ENCODE measurements at places on chromosomes 12 and 14.

DNA sequence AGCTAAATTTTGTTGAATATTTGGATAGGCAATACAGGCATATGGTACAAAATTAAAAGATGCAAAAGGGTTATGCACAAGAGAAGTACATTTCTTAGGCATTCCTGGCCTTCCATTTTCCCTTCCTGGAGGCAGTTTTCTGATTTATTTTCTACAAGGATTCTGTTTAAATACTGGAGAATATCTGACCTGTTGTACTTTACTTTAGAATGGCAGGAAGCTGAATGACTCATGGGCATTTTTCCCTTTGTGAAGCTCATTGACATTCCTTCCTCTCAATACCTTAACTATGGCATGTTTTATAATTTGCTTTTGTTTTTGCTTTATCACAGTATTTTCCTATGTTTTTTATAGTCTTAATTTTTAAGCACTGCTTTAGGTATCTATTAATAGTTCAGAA is 62.7 kb downstream of the RCOR1 start:
- no peak for DNase-seq

DNA sequence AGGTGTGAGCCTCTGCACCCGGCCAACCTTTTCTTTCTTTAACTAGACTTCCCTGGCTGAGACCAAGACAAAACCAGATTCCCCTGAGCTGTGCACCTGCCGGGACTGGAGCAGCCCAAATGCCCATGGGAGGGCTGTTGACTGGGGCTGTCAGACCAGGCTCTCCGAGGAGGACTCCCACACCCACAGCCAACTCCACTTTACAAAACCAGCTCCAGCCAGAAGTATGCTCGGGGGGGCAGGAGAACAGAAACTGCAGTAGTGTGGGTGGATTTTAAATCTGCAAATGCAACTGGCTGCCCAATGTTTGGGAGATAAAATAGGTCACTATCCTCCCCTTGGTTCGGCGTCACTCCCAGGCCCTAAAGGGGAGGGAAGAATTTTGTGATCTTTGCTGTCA is 78.5 kb downstream of the VCPKMT start:
- no peak for DNase-seq

GRCh38 chr12:91332302-91332701 is 149.7 kb upstream of the DCN start:
- no peak for DNase-seq

DNA sequence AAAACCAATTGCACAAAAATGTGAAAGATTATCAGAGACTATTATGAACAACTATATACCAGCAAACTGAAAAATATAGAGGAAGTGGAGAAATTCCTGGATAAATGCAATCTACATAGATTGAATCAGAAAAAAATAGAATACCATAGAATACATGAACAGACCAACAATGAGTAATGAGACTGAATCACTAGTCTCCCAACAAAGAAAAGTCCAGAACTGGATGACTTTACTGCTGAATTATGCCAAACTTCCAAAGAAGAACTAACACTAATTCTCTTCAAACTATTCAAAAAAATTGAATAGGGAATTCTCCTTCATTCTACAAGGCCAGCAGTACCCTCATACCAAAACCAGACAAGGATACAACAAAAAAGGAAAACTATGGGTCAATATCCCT is 60.6 kb downstream of the GUCY2C start:
- no peak for DNase-seq

DNA sequence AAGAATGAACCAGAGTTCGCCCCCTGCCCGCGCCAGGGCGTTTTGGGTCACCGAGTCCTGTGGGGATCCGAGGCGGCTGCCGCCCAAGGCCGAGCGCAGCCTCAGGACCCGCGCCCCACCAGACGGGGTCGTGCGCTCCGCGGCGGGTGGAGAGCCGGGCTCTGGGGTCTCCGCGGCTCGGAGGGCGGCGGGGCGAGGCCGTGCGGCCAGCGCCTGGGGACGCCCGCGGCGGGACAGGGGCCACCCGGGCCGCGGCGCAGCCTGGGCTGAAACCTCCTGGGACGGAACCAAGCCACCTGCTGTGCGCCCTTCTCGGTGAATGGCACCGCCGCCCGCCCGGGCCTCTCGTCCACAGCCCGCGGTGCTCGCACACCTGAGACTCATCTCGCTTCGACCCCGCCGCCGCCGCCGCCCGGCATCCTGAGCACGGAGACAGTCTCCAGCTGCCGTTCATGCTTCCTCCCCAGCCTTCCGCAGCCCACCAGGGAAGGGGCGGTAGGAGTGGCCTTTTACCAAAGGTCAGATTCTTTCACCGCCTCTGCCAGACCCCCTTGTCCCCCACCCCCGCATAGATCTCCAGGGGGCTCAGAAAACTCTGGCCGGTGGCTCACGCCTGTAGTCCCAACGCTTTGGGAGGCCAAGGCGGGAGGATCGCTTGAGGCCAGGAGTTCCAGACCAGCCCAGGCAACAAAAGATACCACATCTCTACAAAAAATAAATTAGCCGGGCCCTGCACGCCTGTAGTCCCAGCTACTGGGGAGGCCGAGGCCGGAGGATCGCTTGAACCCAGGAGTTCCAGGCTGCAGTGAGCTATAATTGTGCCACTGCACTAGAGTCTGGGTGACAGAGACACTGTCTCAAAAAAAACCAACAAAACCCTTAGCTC is 901 bp downstream of the B3GNT4 start:
- DNase-seq: no peak

GRCh38 chr12:17030338-17030737 is 424.4 kb upstream of the LMO3 start:
- no peak for DNase-seq

- no peak for DNase-seq
Observed at GRCh38 chr14:28398506-28398905, 368.1 kb upstream of the FOXG1 start.

- no peak for DNase-seq
Observed at GRCh38 chr14:104545942-104546501, 33.5 kb upstream of the C14orf180 start.

DNA sequence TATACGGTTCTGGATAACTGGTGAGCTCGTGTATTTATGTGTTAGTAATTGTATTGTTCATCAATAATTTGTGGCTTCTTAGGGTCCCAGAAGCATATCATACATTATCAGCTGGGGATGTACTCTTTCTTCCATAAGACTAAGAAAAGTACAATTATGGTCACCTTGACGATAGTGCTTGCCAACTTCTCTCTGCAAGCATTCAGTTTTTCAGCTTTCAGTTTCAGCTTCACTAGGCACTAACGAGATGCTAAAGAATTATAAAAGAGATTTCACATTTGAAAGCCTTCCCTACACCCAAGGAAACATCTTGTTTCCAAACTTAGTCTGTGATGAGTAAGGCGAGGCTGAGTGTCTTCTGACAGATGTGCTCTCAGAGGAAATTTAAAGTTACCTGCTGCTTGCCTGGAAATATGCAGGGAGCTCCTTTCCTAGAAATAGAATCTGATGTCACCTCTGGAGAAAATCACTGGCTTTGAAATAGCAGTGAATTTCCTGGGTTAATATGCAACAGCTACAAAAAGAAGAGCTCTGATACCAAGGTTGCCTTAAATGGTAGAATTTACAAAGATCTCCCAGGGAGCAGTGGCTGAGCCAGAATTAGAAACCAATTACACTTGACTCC is 1419.9 kb upstream of the TMEM132C start:
- no peak for DNase-seq

- DNase-seq: no peak
Observed at GRCh38 chr14:104843442-104844305, 21.4 kb upstream of the CEP170B start.

DNA sequence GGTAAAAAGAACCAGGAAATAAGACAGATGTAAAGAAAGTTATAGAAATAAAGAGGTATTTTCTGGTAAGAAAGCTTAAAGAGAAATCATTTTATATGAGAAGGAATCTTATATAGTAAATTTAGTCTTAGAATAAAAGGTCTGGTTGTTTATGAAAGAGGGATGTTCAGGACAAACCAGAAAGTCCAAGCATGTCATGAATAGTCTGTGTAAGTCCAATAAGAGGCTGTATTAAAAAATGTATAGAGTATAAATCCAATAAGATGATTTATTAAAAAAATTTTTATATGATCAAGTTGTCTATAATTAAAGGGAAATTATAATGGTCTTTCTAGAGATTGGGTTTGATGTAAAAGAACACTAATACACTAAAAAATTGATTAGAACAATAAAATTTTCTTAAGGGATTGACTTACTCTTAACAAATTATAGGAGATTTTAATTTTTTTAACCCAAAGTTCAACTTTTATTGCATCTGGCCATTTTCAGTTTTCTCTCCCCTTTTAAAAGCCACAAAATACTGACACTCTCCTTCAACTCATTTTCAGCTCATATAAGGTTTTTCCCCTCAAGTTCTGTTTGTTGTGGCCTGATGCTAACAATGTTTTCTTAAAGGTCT is 35.1 kb downstream of the ST8SIA1 start:
- DNase-seq: no peak

DNA sequence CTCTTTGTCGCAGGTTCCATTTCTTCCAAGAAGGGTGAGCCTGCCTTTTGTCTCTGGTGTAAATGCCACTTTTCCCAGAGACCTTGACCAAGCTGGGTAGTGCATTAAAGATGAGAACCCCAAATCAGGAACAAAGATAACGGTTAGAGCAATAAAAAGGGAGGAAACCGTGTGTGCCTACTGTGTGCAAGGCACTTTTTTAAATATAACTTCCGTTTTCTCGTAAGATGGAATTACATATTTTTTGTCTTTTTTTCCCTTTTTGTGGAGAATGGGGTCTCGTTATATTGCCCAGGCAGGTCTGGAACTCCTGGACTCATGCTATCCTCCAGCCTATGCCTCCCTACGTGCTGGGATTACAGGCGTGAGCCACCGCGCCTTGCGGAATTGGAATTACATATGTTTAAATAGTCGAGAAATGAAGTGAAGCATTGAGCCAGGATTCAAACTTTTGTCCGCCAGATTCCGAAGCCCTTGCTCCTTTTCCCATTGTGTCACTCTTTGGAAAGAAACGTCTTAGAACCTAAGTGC is 506 bp upstream of the NABP2 start:
- DNase-seq: no peak

GRCh38 chr12:129532707-129533499 is 370.9 kb downstream of the TMEM132D start:
- DNase-seq: no peak

DNA sequence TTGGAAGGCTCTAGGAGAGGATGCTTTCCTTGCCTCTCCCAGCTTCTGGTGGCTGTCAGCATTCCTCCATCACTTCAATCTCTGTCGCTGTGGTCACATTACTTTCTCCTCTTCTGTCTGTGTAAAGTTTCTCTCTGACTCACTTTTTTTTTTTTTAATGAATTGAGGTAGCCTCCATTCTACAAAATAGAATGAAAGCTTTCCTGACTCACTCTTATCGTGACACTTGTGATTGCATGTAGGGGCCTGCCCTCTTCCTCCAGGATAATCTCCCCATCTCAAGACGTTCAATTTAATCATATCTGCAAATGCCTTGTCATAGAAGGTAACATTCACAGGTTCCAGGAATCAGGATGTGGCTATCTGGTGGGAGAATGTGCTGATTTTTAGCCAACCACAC is 153.5 kb upstream of the HMGA2 start:
- DNase-seq: no peak

GRCh38 chr14:90558041-90558982 is 161.5 kb downstream of the CALM1 start:
- no peak for DNase-seq

GRCh38 chr14:34179727-34180126 is 228.9 kb upstream of the EGLN3 start:
- no peak for DNase-seq

- DNase-seq: no peak
Observed at GRCh38 chr14:29536886-29537511, 390.6 kb downstream of the PRKD1 start.

GRCh38 chr12:39122562-39123204 is 217.3 kb upstream of the CPNE8 start:
- no peak for DNase-seq

DNA sequence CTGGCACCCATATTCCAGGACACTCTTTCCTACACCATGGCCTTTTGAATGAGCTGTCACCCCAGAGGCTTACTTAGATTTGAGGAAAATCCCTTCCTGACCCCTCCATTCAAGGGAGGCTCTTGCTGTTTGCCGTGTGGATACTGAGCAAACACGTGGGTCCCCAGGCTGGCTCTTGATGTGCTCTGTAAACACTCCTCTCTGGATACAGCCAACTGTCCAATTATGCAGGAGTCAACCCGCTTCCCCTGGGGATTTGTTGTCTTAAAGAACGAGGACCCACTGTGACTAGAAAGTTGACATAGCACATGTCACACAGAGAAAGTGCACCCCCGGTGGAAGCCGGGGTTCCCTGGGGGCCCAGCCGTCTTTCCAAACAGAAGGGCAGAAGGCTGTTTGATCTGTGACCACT is 75.8 kb upstream of the CEP83 start:
- no peak for DNase-seq

DNA sequence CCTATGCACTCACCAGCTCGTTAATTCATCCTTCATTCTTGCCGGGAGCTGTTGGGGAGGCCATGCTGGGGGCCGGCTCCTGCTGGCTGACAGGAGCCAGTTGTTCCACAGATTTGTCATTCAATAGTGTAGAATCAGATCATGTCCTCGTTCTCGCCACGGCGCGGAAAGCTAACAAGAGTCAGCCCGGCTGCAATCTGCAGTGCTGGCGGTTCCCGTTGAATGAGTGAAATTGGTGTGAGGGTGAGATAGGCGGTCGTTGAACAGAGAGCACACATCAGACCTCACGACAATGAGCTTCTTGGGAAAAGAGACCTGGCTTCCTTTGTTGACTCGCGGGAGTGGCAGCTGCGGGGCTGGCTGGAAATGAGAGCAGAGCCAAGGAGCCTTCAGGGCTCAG is 57.5 kb downstream of the KIF26A start:
- no peak for DNase-seq

DNA sequence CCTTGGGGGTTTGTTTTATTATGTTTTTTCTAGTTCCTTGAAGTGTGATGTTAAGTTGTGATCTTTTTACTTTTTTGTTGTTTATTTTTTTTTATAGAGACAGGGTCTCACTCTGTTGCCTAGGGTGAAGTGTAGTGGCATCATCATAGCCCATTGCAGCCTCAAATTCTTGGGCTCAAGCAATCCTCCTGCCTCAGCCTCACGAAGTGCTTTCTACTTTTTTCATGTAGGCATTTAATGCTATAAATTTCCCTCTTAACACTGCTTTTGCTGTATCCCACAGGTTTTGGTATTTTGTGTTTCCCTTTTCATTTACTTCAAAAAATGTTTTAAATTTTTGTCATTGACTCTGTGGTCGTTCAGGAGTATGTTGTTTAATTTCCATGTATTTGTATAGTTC is 26.6 kb upstream of the PRPF39 start:
- DNase-seq: no peak

DNA sequence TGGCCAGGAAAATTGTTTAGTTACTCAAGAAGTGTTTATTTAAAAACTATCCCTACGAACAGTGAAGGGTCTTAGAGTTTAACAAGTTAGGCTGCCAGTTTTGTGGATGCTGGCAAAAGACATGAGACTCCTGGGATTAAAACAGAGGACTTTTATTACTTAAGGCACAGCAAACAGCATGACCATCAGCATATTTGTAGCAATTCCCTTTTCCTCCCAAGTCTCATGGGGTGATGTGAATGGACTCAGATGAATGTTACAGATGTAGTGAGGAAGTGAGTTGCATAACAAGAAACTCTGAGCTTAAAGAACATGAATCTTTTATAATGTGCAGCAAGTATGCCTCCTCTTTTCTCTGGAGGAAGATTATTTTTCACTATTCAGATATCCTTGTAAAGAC is 695.8 kb downstream of the RPS29 start:
- DNase-seq: no peak

GRCh38 chr12:6818222-6818621 is 3.4 kb upstream of the GPR162 start:
- DNase-seq: no peak

GRCh38 chr12:120720234-120720986 is 5.2 kb upstream of the ACADS start:
- no peak for DNase-seq

- DNase-seq: no peak
Observed at GRCh38 chr12:73180734-73181133, 908.6 kb downstream of the TRHDE start.
